ENCODE measurements at places on chromosomes 2 and 18. TPM values are rescaled to one million over a fixed set of nuclear protein-coding genes. Genes with fewer than 3 reads are reported as not detected.
A peak's percentile ranks its signal among the peaks of the same experiment; 100 is the strongest.

PSMG2 gene
- total RNA-seq, result 44.9 TPM

REG3G gene
- total RNA-seq, result not detected

ACTR1B gene
- total RNA-seq, result 71.8 TPM

CNTNAP5 gene
- total RNA-seq, result not detected

GREB1 gene
- total RNA-seq, result 9.6 TPM

MYO7B gene
- 1.2 TPM for total RNA-seq

CD8A gene
- 11.8 TPM for total RNA-seq

CROCC2 gene
- total RNA-seq, result not detected

DNA sequence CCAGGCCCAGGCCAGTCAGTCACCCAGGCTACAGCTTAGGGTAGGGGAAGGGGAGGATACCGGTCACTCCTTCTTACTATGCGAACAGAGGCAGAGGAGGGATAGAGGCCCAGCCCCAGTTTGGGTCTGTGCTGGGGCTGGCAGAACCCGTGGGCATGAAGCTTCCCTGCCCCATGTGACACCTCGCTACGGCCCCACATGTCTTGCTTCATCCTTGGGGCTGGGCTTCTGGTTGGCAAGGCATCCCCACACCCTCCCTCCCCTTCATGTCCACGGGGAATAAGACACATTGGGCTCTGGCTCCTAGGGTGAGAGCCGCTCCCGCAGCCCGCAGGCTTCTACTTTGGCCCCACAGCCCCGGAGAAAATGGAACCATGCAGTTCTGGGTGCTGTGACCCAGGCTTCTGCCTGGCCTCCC is 32.4 kb downstream of the HS1BP3 start:
- no peaks in the 10 kb centered on the region for H3K27me3 ChIP-seq
- no peak for DNase-seq
- peak overlapping the region; percentile 97 for H3K27ac ChIP-seq

DNA sequence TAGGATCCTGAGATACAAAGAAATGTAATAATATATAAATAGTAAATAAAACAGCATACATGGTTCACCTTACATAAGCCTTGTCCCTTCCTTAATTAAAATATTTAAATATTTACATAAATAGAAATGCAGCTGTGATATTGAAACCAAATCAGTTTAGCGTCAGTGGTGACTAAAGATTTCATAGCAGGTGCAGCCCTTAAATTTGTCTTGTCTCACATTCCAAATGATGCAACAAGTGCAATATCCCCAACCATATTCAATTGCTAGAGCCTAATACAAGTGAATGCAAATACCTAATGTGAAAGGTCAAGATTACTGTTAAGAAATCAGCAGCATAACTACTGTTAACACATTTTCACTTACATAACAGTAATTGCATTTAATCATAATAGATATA is 539.5 kb downstream of the NYAP2 start:
- H3K4me3 ChIP-seq, result no peak overlapping the region
- no peaks in the 10 kb centered on the region for H3K27me3 ChIP-seq
- no peak overlapping the region for H3K27ac ChIP-seq
- H3K36me3 ChIP-seq, result no peaks in the 10 kb centered on the region

DNA sequence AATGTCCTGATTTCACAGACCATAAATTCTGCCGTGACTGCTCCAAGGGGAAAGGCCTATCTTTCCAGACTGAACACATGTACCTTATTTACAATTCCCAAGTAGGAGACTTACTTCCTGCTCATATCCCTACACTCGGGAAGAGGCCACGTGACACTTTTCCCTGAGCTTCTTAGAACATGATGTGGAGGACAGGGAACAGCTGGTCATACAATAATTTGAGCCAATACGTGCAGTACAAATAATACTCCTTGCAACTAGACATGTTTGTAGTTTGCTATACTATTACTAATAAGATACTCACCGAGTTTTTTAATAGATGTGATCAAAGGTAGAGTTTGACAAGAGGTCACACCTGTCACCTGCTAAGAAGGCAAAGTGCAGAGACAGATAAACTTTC is 256.4 kb downstream of the SP3 start:
- H3K4me1 ChIP-seq, result no peaks in the 10 kb centered on the region
- H3K4me3 ChIP-seq, result no peak overlapping the region
- no peak overlapping the region for H3K27ac ChIP-seq
- H3K36me3 ChIP-seq, result no peaks in the 10 kb centered on the region

GRCh38 chr18:22711192-22711685 is 221.9 kb upstream of the RBBP8 start:
- H3K4me3 ChIP-seq, result peak overlapping the region; percentile 32
- DNase-seq, result peak; percentile 27
- peak overlapping the region; percentile 31 for H3K27ac ChIP-seq
- no peaks in the 10 kb centered on the region for H3K4me1 ChIP-seq
- no peaks in the 10 kb centered on the region for H3K27me3 ChIP-seq
- H3K36me3 ChIP-seq, result no peaks in the 10 kb centered on the region

- no peak overlapping the region for H3K27ac ChIP-seq
- DNase-seq, result no peak
- H3K36me3 ChIP-seq, result no peaks in the 10 kb centered on the region
- no peaks in the 10 kb centered on the region for H3K27me3 ChIP-seq
- no peaks in the 10 kb centered on the region for H3K4me1 ChIP-seq
Observed at GRCh38 chr2:13014783-13015182, 298.0 kb downstream of the TRIB2 start.

- DNase-seq, result no peak
- no peak overlapping the region for H3K27ac ChIP-seq
- H3K36me3 ChIP-seq, result no peaks in the 10 kb centered on the region
- no peaks in the 10 kb centered on the region for H3K27me3 ChIP-seq
Observed at GRCh38 chr2:122156176-122156890, 400.9 kb downstream of the TSN start.

- no peaks in the 10 kb centered on the region for H3K36me3 ChIP-seq
- no peak overlapping the region for H3K27ac ChIP-seq
- no peak for DNase-seq
- no peaks in the 10 kb centered on the region for H3K4me1 ChIP-seq
Observed at GRCh38 chr18:78912844-78913243, 66.8 kb upstream of the SALL3 start.

GRCh38 chr2:129203331-129203730 is 776.1 kb upstream of the RAB6C start:
- H3K27me3 ChIP-seq, result no peaks in the 10 kb centered on the region
- DNase-seq, result no peak
- H3K36me3 ChIP-seq, result no peaks in the 10 kb centered on the region
- H3K27ac ChIP-seq, result no peak overlapping the region
- no peaks in the 10 kb centered on the region for H3K4me1 ChIP-seq

GRCh38 chr2:85243101-85244072 is 84.4 kb downstream of the TGOLN2 start:
- H3K27ac ChIP-seq, result no peak overlapping the region
- no peaks in the 10 kb centered on the region for H3K36me3 ChIP-seq
- H3K27me3 ChIP-seq, result no peaks in the 10 kb centered on the region
- peak; percentile 62 for DNase-seq
- peaks cover 83% of the 10 kb centered on the region for H3K4me1 ChIP-seq

- no peak for DNase-seq
- peak overlapping the region; percentile 71 for H3K4me3 ChIP-seq
- peak overlapping the region; percentile 94 for H3K27ac ChIP-seq
- H3K36me3 ChIP-seq, result no peaks in the 10 kb centered on the region
- H3K4me1 ChIP-seq, result peaks cover 34% of the 10 kb centered on the region
Observed at GRCh38 chr2:127674241-127675209, 805 bp downstream of the LIMS2 start.

DNA sequence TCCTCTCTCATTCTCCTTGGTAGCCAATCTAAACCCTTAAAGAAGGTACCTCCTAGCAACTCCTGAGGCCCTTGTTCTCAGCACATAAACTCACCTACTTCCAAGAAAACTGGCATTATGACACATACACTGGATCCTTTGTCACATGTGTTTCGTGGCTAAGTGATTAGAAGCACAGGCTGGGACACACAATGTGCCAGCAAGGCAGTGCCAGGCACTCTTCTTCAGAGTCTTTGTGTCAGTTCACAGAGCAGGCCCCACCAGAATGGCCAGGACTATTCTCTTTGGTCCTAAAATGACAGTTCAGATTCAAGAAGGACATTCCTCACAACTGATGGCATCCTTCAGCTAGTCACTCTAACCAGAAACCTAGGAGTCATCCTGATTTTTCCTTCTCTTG is 40.3 kb downstream of the SMC6 start:
- H3K4me3 ChIP-seq, result no peak overlapping the region
- peaks cover 100% of the 10 kb centered on the region for H3K36me3 ChIP-seq
- no peak for DNase-seq
- H3K27me3 ChIP-seq, result no peaks in the 10 kb centered on the region
- no peak overlapping the region for H3K27ac ChIP-seq
- no peaks in the 10 kb centered on the region for H3K4me1 ChIP-seq

DNA sequence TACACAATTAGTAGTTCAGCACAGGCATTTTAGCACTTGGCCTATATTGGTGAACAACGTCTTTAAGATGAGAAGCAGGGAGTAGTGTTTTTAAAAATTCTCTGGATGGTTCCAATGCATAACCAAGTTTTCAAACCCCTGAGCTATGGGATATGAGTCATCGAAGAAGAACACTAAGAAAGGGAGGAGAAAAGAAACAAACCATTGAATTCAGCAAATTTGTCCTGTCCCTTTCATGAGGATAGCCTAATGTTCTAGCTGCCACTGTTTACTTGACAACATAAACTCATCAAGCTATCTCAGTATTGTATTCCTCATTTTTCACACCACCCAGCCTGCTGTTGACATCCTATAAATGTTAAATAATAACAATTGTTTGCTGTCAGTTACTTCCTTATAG is 158.0 kb downstream of the BARD1 start:
- no peak for DNase-seq
- H3K36me3 ChIP-seq, result no peaks in the 10 kb centered on the region
- H3K4me3 ChIP-seq, result no peak overlapping the region

- H3K36me3 ChIP-seq, result peaks cover 3% of the 10 kb centered on the region
- no peak for DNase-seq
- H3K27me3 ChIP-seq, result no peaks in the 10 kb centered on the region
- H3K27ac ChIP-seq, result no peak overlapping the region
Observed at GRCh38 chr2:72669121-72669520, 156.7 kb downstream of the EXOC6B start.

GRCh38 chr2:233404222-233404621 is 49.9 kb downstream of the DGKD start:
- no peak for DNase-seq
- H3K36me3 ChIP-seq, result peaks cover 5% of the 10 kb centered on the region
- H3K4me1 ChIP-seq, result no peaks in the 10 kb centered on the region
- no peak overlapping the region for H3K27ac ChIP-seq
- no peaks in the 10 kb centered on the region for H3K27me3 ChIP-seq
- H3K4me3 ChIP-seq, result no peak overlapping the region

DNA sequence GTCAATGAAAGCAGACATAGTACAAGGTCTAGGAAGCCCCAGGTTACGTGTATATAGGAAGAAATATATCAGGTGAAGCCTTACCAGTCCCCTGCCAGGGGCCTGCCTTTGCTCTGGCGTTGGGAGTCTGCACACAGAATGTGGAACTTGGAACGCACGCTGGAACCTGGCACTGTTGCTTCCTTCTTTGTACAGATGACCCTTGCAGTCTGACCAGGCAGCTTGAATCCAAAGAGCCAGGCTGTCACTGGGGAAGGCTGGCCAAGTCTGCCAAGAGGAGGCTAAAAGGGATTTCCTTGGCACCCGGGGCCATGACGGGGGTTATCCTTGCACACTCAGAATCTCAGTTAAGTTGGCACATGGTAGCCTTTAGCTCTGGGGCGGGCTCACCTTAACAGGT is 39.5 kb downstream of the TMEM247 start:
- peak overlapping the region; percentile 10 for H3K27ac ChIP-seq
- peaks cover 6% of the 10 kb centered on the region for H3K4me1 ChIP-seq
- peak; percentile 41 for DNase-seq
- H3K27me3 ChIP-seq, result no peaks in the 10 kb centered on the region
- no peaks in the 10 kb centered on the region for H3K36me3 ChIP-seq

DNA sequence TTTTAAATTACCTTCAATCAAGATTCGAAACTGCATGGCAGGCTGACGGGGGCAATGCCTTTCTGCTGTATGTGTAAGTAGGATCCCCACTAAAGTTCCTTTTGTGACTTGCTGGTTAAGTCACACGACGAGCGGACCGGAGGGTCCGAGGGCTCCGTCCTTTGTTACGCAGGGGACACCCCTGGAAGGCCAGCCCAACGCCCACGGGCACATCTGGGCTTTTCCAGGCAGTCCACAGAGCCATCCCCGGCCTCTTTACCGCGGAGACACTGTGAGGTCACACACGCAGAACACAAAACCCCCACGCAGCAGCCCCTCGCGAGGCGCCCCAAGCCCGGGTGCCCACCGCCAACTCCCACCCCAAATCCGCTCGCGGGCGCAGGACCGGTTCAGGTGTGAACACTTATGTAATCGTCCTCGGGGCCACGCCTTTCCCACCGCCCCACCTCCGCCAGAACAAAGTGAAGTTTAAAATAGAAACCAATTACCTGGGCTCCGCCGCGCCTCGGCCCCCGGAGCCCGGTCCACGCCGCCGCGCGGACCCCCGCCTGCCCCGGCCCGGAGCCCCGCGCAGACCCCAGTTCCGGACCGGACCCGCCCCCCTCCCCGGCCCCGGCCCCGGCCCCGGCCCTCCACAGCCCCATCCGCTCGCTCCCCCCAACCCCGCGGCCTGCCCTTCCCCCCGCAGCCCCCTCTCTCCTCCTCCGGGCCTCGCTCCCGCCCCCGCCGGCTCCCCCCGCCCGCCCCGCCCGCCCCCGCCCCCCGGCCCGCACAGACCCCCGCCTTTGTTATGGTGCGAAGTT is 4.2 kb downstream of the ZNF516 start:
- H3K27ac ChIP-seq, result peak overlapping the region; percentile 86
- H3K4me3 ChIP-seq, result peak overlapping the region; percentile 76
- DNase-seq, result no peak

GRCh38 chr18:11654736-11655605 is 34.1 kb upstream of the GNAL start:
- H3K27ac ChIP-seq, result no peak overlapping the region
- no peaks in the 10 kb centered on the region for H3K36me3 ChIP-seq
- no peaks in the 10 kb centered on the region for H3K4me1 ChIP-seq

GRCh38 chr2:133733901-133734255 is 165.6 kb upstream of the NCKAP5 start:
- H3K36me3 ChIP-seq, result no peaks in the 10 kb centered on the region
- H3K4me1 ChIP-seq, result no peaks in the 10 kb centered on the region
- no peak for DNase-seq
- H3K27ac ChIP-seq, result no peak overlapping the region
- H3K27me3 ChIP-seq, result no peaks in the 10 kb centered on the region
- H3K4me3 ChIP-seq, result no peak overlapping the region

GRCh38 chr2:23782646-23783045 is 144.3 kb downstream of the ATAD2B start:
- no peaks in the 10 kb centered on the region for H3K27me3 ChIP-seq
- H3K4me1 ChIP-seq, result no peaks in the 10 kb centered on the region
- no peak for DNase-seq
- no peak overlapping the region for H3K4me3 ChIP-seq
- H3K27ac ChIP-seq, result no peak overlapping the region
- no peaks in the 10 kb centered on the region for H3K36me3 ChIP-seq

GRCh38 chr2:241182126-241182525 is 6.4 kb upstream of the ANO7 start:
- DNase-seq, result no peak
- H3K4me1 ChIP-seq, result no peaks in the 10 kb centered on the region
- H3K27ac ChIP-seq, result no peak overlapping the region
- H3K4me3 ChIP-seq, result no peak overlapping the region

Measured in heart right ventricle (tissue), 16 donors.